ENCODE measurements at places on chromosomes 6 and 20.

DNA sequence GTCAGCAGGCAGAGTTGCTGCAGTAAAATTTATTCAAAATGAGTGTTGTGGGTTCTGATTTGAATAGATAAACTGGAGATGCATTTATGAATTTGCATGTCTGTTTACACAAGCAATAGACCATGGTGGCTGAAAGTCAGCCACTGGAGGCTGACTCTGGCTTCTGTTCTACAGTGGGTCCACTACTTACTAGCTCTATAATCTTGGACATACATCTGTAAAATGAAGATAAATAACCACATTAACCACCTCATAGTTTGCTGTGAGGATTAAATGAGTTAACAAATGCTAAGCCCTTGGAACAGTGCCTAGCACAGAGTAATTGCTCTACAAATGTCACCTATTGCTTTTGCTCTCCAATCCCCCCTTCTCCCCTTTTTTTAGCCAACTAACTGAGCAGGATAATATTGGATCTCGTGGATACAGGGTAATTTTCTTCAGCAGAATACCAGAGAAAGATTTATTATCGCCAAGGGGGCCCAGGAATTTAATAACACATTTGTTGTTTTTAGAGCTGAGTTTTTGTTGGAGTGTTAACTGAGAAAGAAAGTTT is 1.4 kb upstream of the PM20D2 start:
- no peak for DNase-seq

- DNase-seq = no peak
Measured at GRCh38 chr6:84447651-84448050, 220.2 kb upstream of the CEP162 start.

DNA sequence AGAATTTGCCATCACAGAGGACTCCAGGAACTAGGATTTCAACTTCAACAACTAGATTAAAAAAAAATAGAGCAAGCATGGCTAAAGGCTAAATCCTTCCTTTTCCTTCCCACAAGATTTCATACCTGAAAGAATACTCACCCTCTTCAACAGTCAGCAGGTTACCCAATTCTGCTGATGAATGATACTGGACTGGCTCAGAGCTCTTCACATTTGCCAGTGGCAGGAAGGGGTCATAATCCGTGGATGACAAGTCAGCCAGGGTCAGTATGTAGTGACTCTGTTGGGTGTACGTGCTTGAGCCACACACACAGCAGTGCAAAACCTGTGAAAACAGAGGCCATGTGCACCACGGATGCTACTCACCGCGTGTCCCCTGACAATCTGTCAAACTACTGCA is 152.9 kb downstream of the INSM1 start:
- no peak for DNase-seq

GRCh38 chr6:82761674-82762345 is 303.8 kb downstream of the UBE3D start:
- DNase-seq = no peak

DNA sequence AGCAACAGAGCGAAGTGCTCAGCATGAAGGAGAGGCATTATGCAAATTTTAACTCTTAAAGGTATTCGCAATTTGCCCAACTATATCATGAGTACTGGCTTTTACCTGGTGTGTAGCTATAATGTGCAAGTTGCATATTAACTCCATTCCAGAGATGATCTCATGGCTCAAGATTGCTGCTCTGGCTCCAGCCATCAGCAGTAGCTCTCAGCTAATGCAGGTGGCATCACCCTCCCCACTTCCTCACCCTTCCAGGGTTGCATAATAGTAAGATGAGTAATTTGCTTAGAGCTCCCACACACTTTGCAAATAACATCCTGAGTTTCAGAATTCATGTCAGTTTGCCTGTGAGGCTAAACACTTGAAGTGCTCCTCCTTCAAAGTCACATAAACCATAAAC is 15.9 kb upstream of the PCSK2 start:
- DNase-seq = no peak

GRCh38 chr6:34792605-34793500 is 970 bp downstream of the BLTP3A start:
- no peak for DNase-seq

DNA sequence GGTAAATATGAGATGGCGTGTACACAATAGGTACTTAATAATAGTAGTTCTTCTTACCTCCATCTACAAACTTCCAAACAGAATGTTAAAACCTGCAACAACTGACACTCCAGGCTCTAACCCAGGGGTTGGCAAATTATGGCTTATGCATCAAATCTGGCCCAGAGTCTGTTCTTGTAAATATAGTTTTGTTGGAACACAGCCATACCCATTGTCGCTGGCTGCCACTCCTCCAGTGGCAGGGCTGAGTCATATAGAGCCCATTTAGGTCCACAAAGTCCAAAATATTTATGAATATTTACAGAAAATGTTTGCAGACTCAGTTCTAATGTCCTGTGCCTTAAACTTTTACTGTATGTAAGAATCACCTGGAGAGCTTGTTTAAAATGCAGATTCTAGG is 69.9 kb upstream of the BTBD3 start:
- DNase-seq = no peak

DNA sequence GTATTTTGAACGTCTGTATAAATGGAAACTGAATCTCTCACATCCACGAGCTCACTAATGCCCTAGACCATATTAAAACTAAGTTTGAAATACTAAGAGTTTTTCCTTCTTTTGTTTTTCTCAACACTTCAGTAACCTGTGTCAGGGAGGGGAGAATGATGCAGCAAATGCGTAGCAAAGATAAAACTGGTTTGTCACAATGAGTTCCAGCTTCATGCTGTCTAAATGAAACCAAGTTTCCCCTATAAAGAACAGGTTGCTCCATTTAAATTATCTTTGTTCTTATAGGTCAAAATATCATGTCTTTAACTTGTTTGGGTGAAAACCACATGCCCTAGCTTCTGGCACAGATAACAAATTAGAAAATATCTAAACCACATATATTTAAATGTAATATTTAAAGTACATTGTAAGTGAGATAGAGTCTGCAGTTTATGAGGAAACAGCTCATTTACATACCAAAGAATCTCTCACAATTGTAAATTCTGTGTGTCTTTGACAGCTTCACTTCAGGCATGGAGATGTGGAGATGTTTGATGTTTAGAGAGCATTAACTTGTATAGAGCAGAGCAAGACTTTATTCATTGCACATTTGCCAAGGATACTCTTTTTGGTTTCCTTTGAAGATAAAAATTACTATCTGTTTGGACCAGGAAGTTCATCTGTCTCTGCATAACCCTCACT is 7.3 kb downstream of the TRDN start:
- DNase-seq = no peak

DNA sequence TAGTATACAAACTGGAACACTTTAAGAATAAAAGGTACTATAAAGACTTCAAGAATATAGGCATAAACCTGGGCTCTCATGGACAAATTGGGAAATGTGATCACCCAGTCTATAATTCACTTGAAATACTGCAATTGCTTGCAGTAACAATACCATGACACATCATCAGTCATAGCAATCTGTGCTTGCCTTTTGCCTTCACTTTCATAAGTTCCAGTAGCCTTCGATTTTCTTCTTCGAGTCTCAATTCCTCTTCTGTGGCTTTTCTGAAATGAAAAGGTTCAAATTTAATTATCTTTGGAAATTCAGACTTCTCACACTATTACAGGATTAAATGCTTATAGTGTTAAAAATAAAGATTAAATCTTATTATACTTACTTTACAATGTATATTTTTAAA is 96.3 kb upstream of the ZBTB24 start:
- no peak for DNase-seq

GRCh38 chr6:47634210-47635047 is 64.0 kb upstream of the ADGRF4 start:
- no peak for DNase-seq

GRCh38 chr6:112415366-112415765 is 68.2 kb downstream of the RFPL4B start:
- DNase-seq = no peak

DNA sequence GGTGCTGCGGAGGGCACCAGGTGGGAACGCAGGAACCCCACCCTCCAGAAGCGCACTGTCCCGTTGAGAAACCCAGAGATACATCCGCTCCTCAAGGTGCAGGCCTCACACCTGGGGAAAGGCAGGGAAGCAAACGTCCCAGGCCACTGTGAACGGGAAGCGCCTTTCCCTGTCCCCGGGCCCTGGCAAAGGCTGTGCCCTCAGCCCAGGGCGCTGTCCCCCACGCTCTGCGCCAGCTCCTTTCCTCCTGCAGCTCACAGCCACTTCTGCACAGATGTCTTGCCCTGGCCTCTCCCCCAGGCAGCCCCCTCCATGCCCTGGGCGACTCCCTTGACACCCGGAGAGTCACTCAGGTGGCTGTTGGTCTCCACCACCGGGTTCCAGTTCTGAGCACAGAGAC is 203.8 kb downstream of the TAF4 start:
- DNase-seq = no peak

DNA sequence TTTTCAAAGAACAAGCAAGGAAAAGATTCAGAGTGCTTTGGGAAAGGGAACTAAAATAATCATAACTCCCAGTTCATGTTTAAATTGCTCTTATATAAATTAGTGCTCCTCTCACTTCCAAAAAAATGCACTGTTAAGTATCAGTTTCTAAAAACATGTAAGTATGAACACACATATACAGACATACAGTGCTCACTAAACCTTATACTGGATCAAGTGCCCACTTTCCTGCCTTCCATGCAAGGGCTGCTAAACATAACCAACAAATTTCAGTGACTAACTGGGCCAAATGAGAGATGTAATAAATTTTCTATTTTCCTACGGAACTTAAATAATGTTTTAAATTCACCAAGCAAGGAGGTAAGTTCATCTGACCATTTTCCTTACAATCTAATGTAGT is 6.4 kb downstream of the TFAP2A start:
- DNase-seq = no peak

GRCh38 chr6:42315991-42316970 is 98.6 kb upstream of the MRPS10 start:
- no peak for DNase-seq

GRCh38 chr6:118815495-118815894 is 78.5 kb upstream of the ASF1A start:
- no peak for DNase-seq

GRCh38 chr6:25279748-25280343 is 672 bp downstream of the CARMIL1 start:
- no peak for DNase-seq

GRCh38 chr20:15378151-15378550 is 1040.7 kb upstream of the FLRT3 start:
- DNase-seq = no peak

GRCh38 chr20:59813126-59813947 is 120.1 kb downstream of the SYCP2 start:
- DNase-seq = no peak

- no peak for DNase-seq
Measured at GRCh38 chr6:166019214-166019613, 148.4 kb downstream of the TBXT start.

DNA sequence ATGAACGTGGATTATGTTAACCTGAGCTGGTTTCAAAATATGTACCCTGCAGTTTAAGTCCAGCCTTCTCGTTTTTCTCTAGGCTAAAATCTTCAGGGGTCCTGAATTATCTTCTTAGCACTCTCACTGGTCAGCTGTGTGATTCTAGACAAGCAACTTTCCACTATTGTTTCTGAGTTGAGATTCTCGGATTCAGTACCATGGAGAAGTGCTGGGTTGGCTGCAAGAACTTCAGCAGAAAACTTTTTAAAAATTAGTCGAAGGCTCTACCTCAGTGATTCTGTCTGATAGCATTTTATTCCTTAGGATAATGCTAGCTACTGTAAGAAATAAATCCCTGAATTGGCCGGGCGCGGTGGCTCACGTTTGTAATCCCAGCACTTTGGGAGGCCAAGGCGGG is 173.7 kb downstream of the GRM1 start:
- no peak for DNase-seq

DNA sequence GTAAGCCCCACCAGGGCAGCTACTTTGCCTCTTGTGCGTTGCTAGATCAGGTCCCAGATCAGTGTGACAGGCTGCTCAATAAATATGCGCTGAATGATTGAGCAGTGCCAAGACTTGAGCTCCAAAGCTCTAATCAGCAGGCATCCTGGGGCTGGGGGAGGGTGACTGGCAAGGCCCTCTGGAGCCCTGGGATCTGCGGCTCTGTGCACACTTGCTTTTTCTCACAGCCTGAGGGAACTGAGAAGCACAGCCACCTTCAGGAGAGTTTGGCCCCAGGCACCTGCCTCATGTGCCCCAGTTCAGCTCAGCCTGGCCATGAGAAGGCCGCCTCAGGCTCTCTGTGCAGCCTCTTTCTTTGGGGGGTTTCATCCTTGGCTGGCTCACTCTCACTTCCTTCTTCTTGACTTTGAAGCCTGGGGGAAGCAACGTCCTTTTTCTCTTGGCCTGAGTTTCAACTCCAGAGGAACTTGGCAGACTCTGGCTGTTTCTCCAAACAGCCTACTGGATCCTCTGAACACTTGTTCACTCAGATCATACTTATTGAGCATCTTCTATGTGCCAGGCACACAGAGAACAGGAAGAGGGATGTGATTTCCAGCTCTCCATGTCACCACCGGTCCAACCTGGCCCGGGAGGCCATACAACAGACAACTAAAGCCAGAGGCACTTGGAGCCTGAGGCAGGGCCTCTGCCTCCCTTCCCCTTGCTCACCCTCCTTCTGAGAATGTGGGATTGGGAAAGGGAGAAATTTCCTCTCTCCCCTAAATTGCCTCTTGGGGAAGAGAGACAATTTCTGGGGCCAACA is 114.0 kb downstream of the VEGFA start:
- no peak for DNase-seq

DNA sequence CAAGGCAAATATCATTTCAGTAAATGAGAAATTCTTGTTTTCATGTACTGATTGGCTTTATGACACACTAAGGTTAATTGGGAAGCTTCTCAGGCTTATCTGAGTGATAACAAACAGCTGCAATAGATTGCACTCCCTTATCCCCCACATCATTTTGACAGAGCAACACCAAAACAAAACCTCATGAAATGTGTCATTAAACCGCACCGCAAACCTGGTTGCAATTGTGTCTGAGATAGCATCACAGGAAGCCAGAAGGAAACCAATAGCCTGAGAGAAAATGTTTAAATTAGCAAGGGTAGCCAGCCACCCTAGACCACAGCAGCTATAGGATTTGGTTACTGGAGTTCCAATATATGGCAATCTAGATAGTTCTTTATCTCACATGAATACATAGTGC is 31.6 kb upstream of the LAMA4 start:
- no peak for DNase-seq

DNA sequence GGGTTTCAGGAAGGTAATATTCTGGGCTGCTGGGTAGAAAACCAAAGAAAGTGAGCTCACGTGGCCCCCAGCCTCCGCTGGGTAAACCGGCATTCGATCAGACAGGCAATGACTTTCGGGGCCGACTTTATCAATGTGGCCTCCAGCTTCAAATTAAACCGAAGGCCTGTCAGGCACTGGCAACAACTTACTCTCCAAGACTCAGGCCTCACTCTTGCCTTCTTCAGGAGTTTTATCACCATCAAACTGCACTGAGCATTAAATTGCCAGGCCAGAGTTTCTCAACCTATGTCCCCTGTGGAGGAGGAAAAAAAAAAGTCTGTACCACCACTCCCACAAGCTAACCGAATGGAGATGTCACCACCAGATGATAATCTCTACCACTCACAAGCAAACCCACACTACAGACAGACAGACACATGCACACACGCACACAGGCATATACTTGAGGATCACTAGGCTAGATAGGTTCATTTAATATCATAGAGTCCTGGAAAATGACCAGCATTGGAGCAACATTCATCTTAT is 1.1 kb upstream of the MBOAT1 start:
- DNase-seq = no peak
